ENCODE measurements at places on chromosomes 7 and 10.

DNA sequence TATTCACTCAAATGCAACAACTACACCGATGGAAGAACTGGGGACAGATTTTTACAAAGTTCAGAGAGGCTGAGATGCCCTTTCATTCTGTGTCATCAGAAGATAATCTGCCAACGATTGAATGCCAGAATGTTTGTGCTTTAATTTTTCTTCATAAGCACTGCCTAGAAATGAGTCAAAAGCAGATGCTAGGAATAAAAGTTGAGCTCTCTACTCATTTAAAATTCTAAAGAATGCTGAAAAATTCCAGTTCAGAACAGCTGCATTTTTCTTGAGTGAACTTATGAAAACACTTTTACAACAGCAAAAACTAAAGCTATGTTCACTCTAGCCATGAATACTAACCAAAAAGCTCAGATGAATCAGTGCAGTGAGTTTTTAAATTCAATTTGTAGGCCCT is 22.3 kb upstream of the FAM133B start:
- DNase-seq = no peak

GRCh38 chr7:27459021-27459730 is 203.5 kb downstream of the HIBADH start:
- no peak for DNase-seq

DNA sequence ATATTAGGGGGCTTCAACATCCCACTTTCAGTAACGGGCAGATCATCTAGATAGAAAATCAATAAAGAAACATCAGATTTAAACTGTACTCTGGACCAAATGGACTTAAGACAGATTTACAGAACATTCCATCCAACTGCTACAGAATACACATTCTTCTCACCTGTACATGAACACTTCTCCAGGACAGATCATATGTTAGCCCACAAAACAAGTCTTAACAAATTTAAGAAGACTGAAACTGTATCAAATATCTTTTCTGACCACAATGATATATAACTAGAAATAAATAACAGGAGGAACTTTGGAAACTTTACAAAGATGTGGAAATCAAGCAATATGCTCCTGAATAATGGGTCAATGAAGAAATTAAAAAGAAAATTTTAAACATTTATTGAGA is 86.7 kb downstream of the MICU1 start:
- no peak for DNase-seq

- DNase-seq = no peak
These were observed 50.7 kb downstream of the KCNMA1 start for GRCh38 chr10:77586719-77587415.

GRCh38 chr7:23944131-23944530 is 234.1 kb downstream of the STK31 start:
- DNase-seq = no peak

GRCh38 chr7:3927446-3928110 is 626.5 kb downstream of the SDK1 start:
- no peak for DNase-seq

DNA sequence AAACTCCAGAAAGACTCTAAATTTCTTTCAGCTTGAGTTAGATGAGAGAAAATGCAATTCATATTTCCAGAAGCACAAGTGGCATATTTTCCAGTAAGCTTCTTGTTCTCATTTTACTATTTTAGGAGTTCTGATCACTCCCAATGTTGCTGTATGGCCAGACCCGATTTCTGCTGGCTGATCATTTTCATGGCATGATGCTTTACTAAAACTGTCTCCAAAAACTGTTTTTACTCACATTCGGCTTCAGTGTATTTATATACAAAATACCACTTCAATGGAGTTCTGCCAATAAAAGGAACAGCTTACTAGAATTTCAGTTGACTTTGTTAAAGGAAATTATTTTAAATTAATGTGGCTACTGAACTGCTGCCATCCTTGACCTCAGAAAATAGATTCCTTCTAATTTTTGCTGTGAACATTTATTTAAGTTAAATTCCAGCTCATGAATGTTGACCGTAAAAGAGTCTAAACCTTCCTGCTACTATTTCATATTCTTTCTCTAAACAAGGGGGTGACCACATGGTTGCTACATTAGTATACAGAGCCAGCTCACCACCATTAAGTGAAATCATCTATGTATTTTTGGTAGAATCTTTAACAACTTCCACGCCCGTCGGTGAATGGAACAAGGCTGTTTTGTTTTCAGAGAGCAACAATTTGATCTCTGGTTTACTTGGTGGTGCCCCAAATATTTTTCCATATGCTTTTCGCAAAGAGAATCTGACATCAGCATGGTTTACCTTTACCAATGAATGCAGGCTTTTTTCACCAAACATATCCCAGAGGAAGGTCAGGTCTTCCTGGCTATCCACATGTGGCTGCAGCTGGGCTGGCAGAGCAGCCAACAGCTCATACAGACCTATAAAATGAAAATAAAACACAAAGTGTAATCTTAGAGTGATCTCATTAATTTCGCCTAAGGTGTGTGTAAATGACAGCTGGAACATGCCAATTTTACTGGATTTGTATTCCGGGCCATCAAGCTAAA is 101.2 kb downstream of the MPP7 start:
- no peak for DNase-seq

All from stimulated activated CD4-positive, alpha-beta T cell treated with anti-CD3 and anti-CD28 coated beads, TNF-alpha, amount 100 ng/mL, for 1 hour (primary cell).